ENCODE measurements at places on chromosomes 6 and 20.

DNA sequence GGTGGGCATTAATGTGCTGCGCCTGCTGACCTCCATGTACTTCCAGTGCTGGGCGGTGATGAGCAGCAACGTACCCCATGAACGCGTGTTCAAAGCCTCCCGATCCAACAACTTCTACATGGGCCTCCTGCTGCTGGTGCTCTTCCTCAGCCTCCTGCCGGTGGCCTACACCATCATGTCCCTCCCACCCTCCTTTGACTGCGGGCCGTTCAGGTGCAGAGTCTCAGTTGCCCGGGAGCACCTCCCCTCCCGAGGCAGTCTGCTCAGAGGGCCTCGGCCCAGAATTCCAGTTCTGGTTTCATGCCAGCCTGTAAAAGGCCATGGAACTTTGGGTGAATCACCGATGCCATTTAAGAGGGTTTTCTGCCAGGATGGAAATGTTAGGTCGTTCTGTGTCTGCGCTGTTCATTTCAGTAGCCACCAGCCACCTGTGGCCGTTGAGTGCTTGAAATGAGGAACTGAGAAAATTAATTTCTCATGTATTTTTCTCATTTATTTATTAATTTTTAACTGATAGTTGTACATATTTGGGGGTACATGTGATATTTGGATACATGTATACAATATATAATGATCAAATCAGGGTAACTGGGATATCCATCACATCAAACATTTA lies 35.2 kb upstream of the NOP56 start:
- DNase-seq = no peak

DNA sequence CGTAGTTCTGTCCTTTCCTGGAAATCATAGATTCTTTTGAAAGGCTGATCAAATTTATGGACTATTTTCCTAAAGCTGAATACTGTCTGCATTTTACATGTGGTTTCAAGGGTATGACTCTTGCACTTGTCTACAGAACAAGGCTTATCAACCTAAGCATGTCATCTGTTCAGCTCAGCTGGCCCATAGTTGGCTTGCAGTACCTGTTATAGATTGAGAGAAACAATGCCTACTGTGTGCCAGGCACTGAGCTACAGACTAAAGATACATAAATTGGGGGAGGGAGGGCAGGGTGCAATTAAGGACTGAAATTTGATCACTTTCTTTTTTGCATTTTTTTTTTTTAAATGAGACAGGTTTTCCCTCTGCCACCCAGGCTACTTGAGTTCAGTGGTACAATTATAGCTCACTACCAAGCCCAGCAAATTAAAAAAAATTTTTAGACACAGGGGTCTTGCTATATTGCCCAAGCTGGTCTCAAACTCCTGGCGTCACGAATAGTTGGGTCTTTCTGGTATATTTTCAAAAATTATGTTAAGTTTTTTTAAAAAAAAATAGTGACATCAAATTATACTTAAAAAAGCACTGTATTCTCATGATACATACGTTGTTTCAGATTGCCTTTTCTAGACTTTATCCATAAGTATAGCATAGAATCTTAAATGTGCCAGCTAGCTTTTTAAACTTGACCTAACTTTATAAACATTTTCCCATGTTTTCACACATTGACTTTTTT lies 52.2 kb downstream of the RREB1 start:
- DNase-seq = no peak

DNA sequence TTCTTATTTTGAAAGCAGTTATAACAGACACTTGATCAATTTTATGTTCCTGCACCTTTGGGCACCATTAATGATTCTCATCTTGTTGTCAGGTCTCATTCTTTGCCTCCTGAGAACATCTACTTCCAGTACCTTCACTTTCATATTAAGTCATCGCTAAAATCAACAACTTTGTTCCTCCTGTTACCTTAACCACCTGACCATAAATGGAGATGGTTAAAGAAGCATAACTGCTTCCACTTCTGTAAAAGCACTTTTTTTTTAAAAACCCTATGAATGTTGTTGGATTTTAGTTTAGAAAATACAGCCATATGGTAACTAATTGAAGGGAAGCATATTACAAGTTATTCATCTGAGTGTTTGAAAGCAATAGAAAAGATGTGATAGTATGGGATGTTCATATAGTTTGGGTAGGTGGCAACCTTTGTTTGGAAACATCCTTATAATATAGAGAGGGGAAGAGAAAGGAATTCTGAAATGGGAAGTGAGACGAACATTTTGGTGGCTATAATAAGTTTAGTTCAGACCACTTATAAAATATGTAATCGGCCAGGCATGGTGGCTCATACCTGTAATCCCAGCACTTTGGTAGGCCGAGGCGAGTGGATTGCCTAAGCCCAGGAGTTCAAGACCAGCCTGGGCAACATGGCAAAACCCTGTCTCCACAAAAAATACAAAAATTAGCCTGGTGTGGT lies 53.9 kb downstream of the AFG1L start:
- DNase-seq = no peak

DNA sequence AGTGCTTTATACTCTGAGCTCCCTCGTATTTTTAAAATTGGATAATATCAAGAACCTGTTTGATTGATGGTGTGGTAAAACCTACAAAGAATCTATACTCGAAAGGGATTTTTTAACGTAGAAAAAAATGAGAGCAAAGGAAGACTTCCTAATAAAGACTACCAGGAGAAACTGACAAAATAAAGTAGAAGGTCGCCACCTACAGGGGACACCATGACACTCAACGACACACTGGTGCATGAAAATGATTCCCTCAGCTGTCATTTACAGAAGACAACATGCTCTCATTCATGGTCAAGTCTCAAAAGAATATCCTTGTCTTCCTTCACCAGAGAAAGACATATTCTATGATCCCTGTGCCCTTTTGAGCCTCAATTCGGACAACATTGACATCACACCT lies 10.1 kb upstream of the NHSL1 start:
- no peak for DNase-seq

DNA sequence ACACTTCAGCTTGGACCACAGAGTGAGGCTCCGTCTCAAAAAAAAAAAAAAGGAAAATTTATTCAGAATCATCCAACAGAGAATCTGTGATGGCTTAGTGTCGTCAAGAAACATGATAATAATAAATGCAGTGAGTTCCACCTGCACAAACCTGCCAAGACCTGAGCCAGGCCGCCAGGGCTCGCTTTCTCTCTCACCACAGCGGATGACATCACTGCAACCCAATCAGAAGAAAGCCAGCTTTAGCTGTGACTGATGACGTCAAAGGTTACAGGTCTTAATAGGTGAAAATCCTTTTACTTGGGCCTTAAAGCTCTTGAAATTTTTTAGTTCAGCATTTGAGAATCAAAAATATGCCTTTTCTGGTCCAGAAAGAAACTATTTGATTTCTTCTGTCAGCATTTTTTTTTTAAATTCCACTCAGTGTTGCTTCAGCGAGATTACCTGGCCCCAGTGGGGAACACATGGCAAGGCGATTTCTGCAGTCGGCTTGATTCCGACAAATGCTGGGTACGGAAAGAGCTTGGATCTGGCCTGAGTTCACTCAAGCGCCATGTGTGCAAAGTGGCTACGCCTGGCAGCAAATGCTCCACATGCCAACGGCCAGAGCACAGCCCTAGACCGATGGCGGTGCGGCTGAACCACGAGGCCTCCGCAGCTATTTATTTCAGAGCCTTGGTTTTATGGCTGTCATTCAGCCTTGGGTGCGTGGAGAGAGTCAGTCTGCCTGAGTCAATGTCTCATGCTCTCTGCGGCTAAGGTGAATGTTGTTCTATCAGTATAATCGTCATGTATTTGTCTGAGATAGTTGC lies 105.7 kb upstream of the QKI start:
- DNase-seq = no peak

DNA sequence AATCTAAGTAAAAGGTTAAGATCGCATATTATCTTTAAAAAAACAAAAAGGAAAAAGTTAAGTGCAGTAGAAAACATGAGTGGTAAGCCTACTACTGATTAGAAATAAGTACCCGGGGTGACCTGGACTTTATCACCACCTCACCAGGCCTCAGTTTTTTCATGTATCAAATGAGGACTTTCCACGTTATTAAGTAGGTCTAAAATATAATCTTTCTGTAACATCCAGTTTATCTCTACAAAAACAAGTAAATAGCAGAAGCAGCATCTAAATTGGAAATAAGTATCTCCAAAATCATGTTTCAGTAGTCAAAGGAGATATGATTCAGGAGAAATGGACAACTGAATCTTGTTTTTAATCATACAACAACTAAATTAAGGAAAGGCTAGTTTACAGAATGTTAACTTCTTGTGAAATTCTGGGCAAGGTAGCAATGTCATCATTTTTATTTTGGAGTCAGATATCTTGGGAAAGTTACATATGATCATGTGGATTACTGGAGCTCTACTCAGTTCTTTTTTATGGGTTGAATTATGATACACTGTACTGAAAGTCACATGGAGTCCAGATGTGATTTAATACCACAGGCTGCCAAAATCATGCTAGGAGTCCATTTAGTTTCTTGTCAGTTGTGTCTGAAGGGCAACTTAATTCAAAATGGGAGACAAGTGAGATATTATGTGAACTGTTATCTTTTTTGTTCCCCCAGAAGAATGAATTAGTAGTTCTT lies 114.7 kb upstream of the PRL start:
- DNase-seq = no peak

DNA sequence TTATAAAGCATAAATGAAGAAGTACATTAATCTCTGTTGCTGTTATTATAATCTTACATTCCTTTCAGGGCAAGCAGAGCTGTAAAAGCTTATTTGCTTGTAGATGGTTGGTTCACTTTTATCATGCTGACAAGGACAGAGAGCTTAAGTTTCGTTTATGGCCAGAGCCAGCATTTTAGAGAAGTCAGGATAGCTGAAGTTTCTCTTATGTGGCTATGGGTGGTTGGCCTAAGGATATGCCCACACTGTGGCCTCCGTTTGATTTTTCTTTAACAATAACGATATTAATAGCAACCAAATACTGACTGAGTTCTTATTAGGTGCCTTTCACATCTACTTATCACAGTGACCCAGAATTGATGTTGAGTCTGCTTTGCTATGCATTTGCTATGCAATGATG lies 78.5 kb downstream of the FARS2 start:
- no peak for DNase-seq

- no peak for DNase-seq
These were observed 182.5 kb downstream of the EDN1 start for GRCh38 chr6:12472601-12473038.

DNA sequence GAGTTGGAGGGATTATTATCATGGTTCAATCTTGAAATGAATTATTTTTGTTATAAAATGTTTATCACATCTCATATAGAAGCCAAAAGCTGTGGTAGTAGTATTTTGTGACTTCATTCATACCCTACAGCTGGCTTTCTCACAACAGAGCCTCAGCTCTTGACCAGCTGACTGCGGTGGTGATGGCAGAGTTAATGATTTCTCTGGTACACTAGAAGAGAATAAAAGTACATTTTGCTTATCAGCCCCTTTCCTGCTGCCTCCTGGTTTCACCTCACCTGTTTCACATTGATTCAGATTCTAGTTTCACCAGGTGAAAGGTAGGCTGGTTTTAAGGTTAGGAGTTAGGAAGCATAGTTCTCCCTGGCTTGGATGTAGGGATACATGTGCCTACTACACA lies 55.7 kb downstream of the AFG1L start:
- DNase-seq = no peak

DNA sequence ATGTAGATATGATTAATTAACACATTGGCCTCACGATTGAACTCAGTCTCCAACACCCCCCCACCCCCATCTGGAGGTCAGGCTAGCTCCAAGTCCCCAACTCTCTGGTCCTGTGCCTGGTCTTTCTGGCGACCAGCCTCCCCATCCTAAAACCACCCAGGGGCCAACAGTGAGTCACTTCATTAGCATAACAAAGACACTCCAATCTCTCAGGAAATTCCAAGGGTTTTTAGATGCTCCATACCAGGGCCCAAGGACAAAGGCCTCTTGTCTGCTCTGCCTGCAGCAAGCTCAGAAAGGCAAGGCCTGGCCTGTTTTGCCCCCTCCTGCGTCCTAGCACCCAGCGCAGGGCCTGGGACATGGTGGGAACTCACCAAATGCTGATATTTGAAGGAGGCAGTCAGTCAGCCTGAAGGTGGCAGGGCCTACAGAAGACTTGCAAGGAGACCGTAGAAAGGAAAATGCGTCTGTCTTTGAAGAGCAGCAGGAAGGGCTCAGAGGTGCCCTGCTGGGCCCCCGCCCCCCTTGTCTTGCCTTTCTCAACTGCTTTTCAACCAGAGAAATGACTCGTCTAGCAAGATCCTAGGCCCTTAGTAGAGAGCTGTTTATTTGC lies 184.7 kb downstream of the CDH4 start:
- DNase-seq = no peak

DNA sequence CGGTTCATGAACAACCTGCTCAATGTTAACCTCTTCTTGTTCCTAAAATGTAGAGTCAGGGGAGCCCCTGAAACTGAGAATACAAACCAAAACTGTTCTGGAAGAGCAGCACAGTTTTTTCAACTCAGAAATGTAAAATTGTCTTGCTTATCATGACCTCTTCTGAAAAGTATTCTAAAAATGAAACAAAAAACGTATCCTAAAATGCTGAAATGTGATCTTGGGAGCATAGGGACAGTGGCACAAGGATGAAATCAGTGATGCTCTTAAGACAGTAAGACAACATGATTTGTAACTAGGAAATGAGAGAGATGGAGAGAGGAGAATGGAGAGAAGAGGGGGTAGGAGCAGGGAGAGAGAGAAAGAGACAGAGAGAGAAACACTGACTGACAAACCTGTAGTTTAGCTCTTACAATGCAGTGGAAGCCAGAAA lies 27.5 kb downstream of the NCOA7 start:
- DNase-seq = no peak

DNA sequence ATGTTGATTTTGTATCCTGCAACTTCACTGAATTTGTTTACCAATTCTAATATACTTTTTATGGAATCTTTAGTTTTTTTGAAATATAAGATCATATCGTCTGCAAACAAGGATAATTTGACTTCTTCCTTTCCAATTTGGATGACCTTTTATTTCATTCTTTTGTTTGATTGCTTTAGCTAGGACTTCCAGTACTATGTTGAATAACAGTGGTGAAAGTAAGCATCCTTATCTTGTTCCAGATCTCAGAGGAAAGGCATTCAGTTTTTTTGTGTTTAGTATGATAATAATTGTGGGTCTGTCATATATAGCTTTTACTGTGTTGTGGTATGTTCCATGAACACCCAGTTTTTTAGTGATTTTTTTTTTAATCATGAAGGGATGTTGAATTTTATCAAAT lies 75.7 kb downstream of the GCLC start:
- DNase-seq = no peak
